Sigmoid colon (tissue), 7 donors: ENCODE measurements at places on chromosomes 12 and 14. TPM values are rescaled to one million over a fixed set of nuclear protein-coding genes. Genes with fewer than 3 reads are reported as not detected.

DNA sequence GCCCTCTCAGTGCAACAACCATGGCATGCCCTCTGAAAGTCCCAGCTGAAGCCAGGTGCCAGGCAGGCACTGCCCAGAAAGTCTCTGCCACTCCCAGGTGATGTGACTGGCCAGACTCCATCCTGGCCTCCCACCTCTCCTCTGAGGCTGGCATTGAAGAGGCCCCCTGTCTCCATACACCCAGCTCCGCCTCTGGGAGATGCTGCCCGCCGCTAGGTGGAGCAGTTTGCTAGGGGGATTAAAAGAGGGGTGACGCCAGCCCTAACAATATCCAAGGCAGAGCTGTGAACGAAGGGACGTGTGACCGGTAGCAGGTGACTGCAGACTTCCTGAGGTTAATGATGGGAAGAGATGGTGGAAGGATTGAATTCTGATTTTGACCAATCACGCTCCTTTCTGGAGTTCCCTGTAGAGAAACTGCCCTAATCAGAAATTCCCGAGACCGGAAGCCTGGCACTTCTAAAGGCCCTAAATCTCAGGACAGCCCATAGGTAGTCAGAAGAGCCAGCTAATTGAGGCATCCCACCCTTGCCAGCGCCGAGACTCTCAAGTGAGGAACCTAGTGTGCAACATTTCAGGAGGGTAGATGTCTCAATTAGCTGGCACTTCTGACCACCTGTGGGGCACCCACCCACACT, 8.3 kb upstream of the PLEK2 start:
- peak; percentile 38 for DNase-seq

DNA sequence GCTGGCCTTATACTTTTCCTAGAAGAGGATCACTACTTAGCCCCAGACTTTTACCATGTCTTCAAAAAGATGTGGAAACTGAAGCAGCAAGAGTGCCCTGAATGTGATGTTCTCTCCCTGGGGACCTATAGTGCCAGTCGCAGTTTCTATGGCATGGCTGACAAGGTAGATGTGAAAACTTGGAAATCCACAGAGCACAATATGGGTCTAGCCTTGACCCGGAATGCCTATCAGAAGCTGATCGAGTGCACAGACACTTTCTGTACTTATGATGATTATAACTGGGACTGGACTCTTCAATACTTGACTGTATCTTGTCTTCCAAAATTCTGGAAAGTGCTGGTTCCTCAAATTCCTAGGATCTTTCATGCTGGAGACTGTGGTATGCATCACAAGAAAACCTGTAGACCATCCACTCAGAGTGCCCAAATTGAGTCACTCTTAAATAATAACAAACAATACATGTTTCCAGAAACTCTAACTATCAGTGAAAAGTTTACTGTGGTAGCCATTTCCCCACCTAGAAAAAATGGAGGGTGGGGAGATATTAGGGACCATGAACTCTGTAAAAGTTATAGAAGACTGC, 1.5 kb downstream of the MGAT2 start:
- no peak for DNase-seq

DNA sequence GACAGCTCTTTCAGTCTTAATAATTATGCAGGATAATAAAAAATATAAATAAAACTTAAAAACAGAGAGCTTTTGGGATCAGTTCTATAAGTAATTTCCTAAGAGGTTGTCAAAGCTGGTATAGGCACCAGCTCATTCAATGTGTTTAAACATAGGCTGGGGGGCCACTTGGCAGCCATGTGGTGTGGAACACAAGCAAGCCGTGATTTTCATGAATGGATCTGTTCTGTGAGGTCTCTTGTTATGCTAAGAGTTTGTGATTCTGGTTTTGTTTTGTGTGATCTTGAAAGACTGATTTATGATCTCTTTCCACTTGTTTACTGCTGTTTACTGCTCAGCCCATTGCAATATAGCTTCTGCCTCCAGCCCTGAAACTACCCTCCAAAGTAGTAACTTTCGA, 240.9 kb downstream of the FBXL14 start:
- DNase-seq: no peak

DNA sequence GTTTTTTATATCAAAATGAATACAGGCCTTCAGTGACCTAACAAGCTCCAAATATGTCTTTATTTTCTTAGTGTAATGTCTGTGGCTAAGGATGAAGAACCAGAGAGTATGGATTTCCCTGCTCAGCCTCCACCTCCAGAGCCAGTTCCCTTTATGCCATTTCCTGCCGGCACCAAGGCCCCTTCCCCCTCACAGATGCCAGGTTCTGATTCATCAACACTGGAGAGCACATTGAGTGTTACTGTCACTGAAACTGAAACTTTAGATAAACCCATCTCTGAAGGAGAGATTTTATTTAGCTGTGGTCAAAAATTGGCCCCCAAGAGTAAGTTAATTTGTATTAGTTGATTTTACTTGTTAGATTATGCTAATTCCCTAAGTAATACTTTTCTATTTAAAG, 61.0 kb downstream of the KIAA0586 start:
- no peak for DNase-seq

GRCh38 chr14:72303930-72304329, 371.7 kb downstream of the RGS6 start:
- DNase-seq: no peak

CLEC7A gene
- 6.1 TPM for total RNA-seq

KRT4 gene
- total RNA-seq: not detected

GALNT9 gene
- total RNA-seq: 5.0 TPM

WDHD1 gene
- total RNA-seq: 1.4 TPM

SLC6A12 gene
- total RNA-seq: 0.28 TPM

PLA2G1B gene
- not detected for total RNA-seq
